ENCODE measurements at places on chromosomes 16 and 17. TPM values are rescaled to one million over a fixed set of nuclear protein-coding genes. Genes with fewer than 3 reads are reported as not detected.

Gene SMIM36
- total RNA-seq = not detected

Gene KRT15
- 9.0 TPM for total RNA-seq

- H3K27ac ChIP-seq = no peak overlapping the region
- peaks cover 13% of the 10 kb centered on the region for H3K27me3 ChIP-seq
- peak; percentile 32 for DNase-seq
- H3K4me1 ChIP-seq = no peaks in the 10 kb centered on the region
- H3K36me3 ChIP-seq = peaks cover 7% of the 10 kb centered on the region
- H3K4me3 ChIP-seq = no peak overlapping the region
Measured at GRCh38 chr16:83968891-83969649, 1.0 kb downstream of the NECAB2 start.

GRCh38 chr17:78488867-78489634 is 88.1 kb downstream of the DNAH17 start:
- H3K36me3 ChIP-seq = no peaks in the 10 kb centered on the region
- H3K4me1 ChIP-seq = peaks cover 11% of the 10 kb centered on the region
- no peak for DNase-seq
- no peak overlapping the region for H3K27ac ChIP-seq
- no peaks in the 10 kb centered on the region for H3K27me3 ChIP-seq

DNA sequence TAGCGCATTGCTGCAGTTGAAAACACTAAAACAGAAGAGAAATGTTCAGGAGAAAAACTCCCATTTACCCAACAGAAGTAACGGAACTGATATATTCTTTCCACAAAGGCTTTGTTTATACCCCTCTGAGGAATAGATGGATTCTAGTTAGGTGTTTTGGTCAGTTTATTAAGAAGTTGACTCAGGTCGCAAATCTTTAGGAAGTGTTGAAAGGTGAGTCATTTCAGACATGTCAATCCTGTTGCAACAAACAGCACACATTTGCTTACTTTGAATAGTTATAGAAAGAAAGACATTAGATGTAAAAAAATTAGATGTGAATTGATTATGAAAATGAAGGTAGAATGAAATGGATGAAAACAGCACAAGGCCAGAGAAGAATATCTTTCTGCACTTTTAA is 941.0 kb downstream of the KCNJ2 start:
- no peak for DNase-seq
- H3K27ac ChIP-seq = no peak overlapping the region
- H3K36me3 ChIP-seq = no peaks in the 10 kb centered on the region
- H3K27me3 ChIP-seq = no peaks in the 10 kb centered on the region
- H3K4me3 ChIP-seq = no peak overlapping the region

GRCh38 chr16:49469311-49469670 is 95.7 kb downstream of the C16orf78 start:
- H3K4me3 ChIP-seq = no peak overlapping the region
- no peak overlapping the region for H3K27ac ChIP-seq
- peaks cover 8% of the 10 kb centered on the region for H3K27me3 ChIP-seq
- H3K4me1 ChIP-seq = no peaks in the 10 kb centered on the region
- no peak for DNase-seq

- DNase-seq = peak; percentile 73
- peaks cover 34% of the 10 kb centered on the region for H3K36me3 ChIP-seq
- H3K4me3 ChIP-seq = peak overlapping the region; percentile 99
Measured at GRCh38 chr16:31201582-31202413, 762 bp downstream of the PYCARD start.
